EL (cell line): ENCODE measurements at places on chromosomes 13 and 19.

DNA sequence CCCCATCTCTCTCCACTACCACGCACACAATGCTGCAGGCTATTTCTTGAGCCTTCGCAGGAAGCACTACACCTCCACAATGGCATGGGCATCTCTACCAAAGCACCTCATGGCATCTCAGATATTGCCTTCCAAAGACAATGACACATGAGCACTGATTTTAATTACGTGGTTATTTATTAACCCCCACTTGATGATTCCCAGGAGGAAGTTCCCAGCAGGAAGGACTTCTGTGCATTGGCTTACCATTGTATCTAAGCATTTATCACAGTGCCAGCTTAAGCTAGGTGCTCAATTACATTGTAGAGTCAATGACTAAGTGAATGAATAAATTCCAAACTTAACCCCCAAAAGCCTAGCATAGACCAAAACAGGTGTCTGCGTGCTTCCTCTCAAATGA, 101.4 kb downstream of the ABCC4 start:
- no peak for DNase-seq

- DNase-seq = peak; percentile 57
These were observed 106.8 kb downstream of the NHLRC3 start for GRCh38 chr13:39144941-39145533.

DNA sequence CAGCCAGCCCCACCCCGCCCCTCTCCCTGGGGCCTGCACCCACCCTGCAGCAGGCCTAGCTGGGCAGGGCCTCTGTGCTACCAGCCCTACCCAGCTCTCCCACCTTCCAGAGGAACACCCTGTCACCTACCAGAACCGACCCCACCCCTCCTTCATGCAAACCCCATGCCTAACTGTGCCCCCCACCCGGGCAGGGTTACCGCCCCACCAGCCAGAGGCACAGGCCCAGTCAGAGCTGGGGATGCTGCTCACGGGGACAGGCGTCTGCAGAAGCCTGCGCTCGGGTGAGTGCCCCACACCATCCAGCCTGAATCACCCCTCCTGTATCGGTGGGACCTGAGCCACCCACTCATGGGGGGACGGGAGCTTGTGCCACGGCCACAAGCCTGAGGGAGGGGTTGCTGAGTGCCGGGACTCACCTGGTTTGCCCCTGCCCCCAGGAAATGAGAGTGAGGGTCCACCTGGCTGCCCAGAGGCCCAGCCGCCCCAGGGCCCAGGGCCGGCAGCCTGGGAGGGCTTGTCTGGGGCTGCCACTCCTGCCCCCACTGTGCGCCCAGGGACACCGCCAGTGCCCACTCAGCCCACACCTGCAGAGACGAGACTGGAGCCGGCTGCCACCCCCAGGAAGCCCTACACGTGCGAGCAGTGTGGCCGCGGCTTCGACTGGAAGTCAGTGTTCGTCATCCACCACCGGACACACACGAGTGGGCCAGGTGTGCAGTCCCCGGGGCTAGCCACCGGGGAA, 3.8 kb downstream of the ZNF446 start:
- DNase-seq = no peak

DNA sequence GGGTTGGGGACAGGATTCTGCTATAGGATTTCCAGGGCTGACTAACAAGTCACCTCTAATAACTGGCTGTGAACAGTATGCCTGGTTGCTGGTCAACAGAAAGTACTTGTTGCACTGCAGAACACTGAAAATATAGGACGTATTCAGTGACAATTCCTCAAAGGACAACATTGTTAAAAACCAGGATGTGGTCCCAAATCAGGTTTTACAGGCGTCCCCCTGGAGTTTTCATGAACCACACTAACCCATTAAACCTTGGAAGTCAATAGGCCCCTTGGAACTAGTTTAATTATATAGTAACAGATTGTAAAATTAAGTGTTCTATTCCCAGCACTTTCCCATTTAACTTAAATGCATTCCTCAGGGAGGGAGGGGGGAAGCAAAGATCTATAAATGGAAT, 495.4 kb downstream of the TBC1D4 start:
- DNase-seq = no peak

DNA sequence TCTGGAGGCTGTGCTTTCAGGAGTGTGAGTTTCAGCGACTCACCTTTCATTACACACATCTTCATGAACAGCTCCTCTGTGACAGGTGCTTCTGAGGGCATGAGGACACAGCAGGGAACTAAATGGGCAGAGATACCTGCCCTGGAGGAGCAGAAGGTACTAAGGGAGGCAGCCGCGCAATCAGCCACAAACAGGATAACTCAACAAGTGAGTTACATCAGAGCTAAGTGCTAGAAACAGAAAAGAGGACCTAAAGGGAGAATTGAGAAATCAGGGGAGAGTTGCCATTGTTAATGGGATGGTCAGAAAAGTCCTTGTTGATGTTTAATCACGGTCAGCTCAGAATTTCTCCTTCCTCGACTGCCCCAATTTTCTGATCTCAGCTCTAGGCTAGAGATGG, 42.5 kb downstream of the SYDE1 start:
- no peak for DNase-seq

GRCh38 chr13:91721413-91721812, 323.0 kb downstream of the GPC5 start:
- no peak for DNase-seq

DNA sequence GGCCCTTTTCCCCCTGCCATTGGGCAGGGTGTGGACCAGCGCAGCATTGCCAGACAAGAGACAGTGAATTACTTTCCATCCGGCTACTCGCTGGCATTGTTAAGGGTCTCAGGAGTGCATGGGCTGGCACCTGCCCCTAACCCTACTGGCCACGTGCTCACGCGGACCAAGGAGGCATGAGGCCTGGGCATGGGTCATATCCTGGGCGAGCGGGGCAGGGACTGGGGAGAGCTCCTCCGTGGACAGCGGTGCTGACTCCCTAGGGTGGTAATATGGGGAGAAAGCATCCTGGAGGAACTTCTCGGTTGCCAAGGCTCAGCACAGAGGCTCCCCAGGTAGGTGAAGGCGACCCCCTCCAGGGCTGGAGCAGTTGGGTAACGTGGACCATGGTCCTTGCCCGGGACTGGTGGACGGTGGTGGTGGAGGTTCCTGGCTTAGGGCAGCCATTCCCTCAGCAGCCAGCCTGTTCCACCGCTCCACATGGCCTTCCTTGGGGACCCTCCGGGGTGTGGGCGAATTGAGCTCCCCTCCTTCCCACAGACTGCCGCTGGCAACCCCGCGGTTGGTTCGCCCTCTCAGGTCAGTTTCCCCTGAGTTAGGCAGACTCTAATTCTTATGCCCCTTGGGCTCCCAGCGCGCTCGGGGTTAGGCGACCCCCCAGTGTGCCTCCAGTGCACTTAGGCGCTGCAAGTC, 465.1 kb downstream of the SLITRK5 start:
- DNase-seq = no peak

GRCh38 chr13:105679838-105680237, 855.6 kb downstream of the EFNB2 start:
- peak; percentile 4 for DNase-seq

GRCh38 chr13:26449063-26449848, 108.2 kb upstream of the WASF3 start:
- peak; percentile 56 for DNase-seq

DNA sequence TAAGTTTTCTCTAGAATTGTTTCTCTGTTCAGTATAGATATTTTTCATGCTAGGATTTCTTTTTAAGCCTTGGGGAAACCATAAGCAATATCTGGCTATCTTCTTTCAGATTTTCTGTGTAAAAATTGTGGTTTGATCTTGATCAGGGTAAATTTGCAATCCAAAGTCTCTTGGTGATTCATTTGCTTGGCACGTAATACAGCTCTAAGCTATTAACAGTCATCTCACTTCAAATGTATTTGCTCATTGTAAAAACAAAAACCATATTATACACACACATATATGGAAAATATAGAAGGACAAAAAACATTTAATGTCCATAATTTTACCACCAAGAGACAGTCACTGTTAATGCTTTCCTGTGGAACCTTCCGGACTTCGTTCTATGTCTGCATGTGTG, 191.0 kb downstream of the SHISA2 start:
- peak; percentile 72 for DNase-seq
